ENCODE measurements at places on chromosomes 6 and 20. TPM values are rescaled to one million over a fixed set of nuclear protein-coding genes. Genes with fewer than 3 reads are reported as not detected.

DNA sequence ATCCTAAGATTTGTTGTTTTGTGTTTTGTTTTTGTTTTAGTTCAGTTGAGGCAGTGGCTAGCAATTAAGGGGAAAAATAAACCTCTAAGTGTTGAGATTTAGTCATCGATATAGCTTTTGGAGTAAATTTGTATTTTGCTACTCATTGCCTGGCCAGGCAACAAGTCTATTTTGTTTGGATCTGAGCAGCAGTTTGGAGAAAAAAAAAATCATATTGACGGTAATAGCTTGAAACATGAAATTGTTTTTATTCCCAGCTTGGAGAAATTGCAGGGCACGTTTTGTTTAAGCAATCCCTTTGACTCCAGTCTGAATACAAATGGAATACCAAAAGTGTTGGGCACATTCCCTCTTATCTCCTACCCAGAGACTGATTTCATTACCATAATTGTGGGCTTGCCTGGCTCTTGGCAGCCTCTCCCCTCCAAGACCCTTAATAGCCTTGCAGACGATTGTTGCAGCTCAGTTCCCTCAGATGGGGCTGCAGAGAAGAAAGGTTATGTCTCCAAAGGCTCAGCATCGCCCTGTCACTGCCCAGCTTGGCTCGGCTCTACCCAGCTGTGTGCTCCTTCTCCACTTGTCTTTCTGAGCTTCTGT lies 56.0 kb downstream of the ISM1 start:
- no peaks in the 10 kb centered on the region for H3K27me3 ChIP-seq
- H3K36me3 ChIP-seq = no peaks in the 10 kb centered on the region
- H3K4me1 ChIP-seq = no peaks in the 10 kb centered on the region
- H3K27ac ChIP-seq = no peak overlapping the region
- no peak overlapping the region for H3K4me3 ChIP-seq

Gene POU5F1
- not detected for total RNA-seq

GRCh38 chr6:129194306-129194941 lies 311.5 kb downstream of the LAMA2 start:
- no peaks in the 10 kb centered on the region for H3K36me3 ChIP-seq
- no peaks in the 10 kb centered on the region for H3K27me3 ChIP-seq
- DNase-seq = no peak

- no peak overlapping the region for H3K27ac ChIP-seq
- peaks cover 16% of the 10 kb centered on the region for H3K36me3 ChIP-seq
- no peaks in the 10 kb centered on the region for H3K27me3 ChIP-seq
- DNase-seq = peak; percentile 35
Observed at GRCh38 chr6:35640017-35640664, 48.6 kb downstream of the FKBP5 start.

Gene RRAGD
- 0.41 TPM for total RNA-seq

GRCh38 chr6:87071683-87072082 lies 23.2 kb downstream of the CGA start:
- no peak overlapping the region for H3K27ac ChIP-seq
- no peaks in the 10 kb centered on the region for H3K27me3 ChIP-seq
- no peak for DNase-seq
- peaks cover 5% of the 10 kb centered on the region for H3K4me1 ChIP-seq

DNA sequence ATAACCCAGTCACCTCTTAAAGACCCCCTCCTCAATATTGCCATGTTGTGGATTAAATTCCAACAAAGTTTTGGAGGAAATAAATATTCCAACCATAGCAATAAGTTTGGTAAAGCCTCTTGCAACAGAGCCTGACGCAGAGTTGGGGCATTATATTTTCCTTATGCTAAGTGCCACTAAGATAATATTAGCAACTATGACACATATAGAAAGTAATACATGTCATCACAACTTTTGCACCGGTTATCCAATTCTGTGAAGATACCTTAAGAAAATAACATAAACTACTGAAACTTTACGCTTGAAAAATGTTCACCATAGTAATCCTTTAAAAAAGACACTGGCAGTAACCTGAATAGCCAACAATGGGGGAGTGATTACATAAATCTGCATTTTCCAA lies 52.2 kb upstream of the TRERF1 start:
- peaks cover 39% of the 10 kb centered on the region for H3K4me1 ChIP-seq
- no peak overlapping the region for H3K4me3 ChIP-seq
- H3K27me3 ChIP-seq = no peaks in the 10 kb centered on the region
- no peaks in the 10 kb centered on the region for H3K36me3 ChIP-seq

GRCh38 chr6:148944608-148945007 lies 197.8 kb downstream of the UST start:
- no peaks in the 10 kb centered on the region for H3K27me3 ChIP-seq
- no peak overlapping the region for H3K27ac ChIP-seq
- H3K4me1 ChIP-seq = peaks cover 3% of the 10 kb centered on the region
- DNase-seq = no peak
- no peak overlapping the region for H3K4me3 ChIP-seq

GRCh38 chr6:19175023-19175422 lies 662.1 kb upstream of the ID4 start:
- no peak for DNase-seq
- no peaks in the 10 kb centered on the region for H3K4me1 ChIP-seq
- no peaks in the 10 kb centered on the region for H3K36me3 ChIP-seq
- H3K27me3 ChIP-seq = no peaks in the 10 kb centered on the region
- no peak overlapping the region for H3K4me3 ChIP-seq

- no peak overlapping the region for H3K27ac ChIP-seq
- no peaks in the 10 kb centered on the region for H3K27me3 ChIP-seq
- H3K4me3 ChIP-seq = no peak overlapping the region
Observed at GRCh38 chr20:2127238-2127637, 25.6 kb downstream of the STK35 start.

DNA sequence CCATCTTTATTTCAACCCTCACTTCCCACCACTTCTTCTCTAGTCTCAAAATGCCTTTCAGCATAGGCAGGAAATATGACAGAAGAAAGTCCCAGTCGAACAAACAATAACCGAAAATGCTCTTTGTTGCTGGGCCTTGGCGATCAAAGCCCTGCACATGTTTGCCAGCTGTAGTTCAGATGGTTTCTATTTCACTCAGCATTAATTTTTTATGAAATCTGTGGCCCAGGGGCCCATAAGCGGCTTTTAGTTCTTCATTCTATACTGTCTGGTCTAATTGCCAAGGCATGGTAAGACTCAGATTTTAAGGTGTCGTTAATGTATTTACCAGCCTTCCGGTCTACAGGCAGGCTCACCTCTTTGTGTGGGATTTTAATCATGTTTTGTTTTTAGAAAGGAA lies 10.9 kb upstream of the F13A1 start:
- H3K36me3 ChIP-seq = no peaks in the 10 kb centered on the region
- H3K4me1 ChIP-seq = peaks cover 38% of the 10 kb centered on the region
- DNase-seq = no peak
- H3K27ac ChIP-seq = peak overlapping the region; percentile 94
- H3K27me3 ChIP-seq = no peaks in the 10 kb centered on the region
- H3K4me3 ChIP-seq = peak overlapping the region; percentile 43

DNA sequence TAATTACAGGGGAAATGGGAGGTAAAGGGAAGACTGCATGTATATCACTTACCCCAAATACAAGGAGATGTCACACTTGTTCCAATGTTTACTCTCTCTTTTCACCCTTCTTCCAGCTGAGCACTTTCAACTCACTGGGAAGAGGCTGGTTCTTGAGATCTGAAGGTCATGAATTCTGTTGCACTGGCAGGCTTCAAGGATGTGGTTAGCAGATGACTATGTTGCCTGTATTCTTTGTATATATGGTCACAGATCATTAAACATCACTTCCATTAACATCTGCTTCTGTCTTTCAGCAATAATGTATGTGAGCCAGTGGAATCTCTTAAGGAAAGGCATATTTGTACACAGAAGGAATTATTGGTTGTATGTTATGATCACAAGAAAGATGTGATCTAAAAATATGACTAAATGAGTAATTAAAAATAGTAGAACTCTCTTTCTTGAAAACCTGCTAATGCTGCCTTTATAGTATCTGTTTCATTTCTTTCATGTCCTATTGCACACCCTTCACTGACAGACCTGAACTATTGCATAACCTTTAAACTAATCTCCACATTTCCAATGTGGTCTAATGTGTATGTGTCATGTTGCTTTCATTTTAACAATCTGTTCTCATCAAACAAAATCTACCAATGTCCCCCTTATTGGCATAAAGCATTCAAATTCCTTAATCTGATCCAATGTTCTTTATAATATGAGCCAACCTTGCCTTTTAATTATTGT lies 131.4 kb upstream of the EPHA7 start:
- no peaks in the 10 kb centered on the region for H3K36me3 ChIP-seq
- no peak overlapping the region for H3K27ac ChIP-seq
- H3K4me1 ChIP-seq = no peaks in the 10 kb centered on the region
- no peak overlapping the region for H3K4me3 ChIP-seq
- DNase-seq = no peak
- no peaks in the 10 kb centered on the region for H3K27me3 ChIP-seq

Gene BPIFA1
- not detected for total RNA-seq

DNA sequence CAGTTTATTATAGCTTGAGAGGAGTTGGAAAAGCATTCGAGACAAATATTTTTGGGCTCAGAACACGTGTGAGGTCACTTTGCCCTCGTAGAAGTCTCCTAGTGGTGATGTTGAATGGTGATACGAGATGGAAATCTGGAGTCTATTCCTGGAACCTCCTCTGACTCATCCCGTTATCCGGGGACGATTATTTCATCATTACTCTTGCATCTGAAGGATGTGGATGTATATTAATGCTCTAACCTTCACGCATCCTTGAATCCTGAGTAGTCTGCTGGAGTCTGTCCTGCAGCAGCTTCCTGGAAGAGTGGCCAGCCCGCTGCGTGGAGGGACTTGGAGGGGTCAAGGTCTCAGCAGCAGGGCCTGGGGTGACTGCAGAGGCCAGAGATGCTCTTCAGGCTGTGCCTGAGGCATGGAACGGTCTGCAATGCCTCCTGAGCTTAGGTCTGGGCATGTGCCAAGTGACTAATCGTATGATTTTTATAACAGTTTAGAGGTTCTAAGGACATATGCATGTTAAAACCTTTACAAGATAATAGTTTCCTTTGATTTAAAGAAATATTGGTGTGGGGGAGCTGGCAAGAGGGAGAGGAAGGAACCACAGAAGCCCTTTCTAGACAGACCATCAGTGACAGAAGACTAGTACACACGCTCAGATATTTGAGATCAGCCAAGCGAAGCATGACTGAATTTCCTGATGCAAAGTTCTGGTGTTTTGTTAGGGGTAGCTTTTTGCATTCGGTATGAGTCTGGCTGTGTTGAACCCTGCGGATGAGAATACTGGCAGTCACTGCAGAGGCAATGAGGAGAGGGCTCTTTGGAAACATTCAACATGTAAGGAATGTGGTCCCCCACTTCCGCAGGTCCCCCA lies 400.2 kb downstream of the QKI start:
- H3K4me1 ChIP-seq = no peaks in the 10 kb centered on the region
- H3K27ac ChIP-seq = no peak overlapping the region
- H3K27me3 ChIP-seq = no peaks in the 10 kb centered on the region
- no peaks in the 10 kb centered on the region for H3K36me3 ChIP-seq

DNA sequence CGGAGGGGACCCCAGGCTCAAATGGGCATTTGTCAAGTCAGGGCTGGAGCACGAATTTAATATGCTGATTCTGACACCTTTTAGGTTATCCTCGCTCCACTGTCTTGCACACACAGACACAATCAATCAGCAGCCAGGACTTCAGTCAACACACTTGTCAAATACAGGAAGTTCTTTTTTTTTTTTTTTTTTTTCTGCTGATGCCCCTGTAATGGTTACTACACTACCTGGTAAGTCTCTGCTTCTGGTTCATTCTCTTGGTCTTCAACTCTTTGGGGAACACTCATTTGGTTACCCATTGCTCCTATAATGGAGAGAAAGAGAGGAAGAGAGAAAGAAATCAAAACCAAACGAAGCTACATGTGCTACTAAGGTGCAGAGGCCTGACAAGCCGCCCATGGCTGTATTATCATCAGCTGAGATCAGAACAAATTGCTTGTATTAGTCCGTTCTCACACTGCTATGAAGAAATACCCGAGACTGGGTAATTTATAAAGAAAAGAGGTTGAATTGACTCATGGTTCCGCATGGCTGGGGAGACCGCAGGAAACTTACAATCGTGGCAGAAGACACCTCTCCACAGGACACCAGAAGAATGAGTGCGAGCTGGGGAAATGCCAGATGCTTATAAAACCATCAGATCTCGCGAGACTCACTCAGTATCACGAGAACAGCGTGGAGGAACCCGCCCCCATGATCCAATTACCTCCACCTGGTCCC lies 11.8 kb downstream of the BCAS1 start:
- H3K27ac ChIP-seq = no peak overlapping the region
- H3K27me3 ChIP-seq = no peaks in the 10 kb centered on the region
- H3K4me3 ChIP-seq = no peak overlapping the region
- no peaks in the 10 kb centered on the region for H3K4me1 ChIP-seq

DNA sequence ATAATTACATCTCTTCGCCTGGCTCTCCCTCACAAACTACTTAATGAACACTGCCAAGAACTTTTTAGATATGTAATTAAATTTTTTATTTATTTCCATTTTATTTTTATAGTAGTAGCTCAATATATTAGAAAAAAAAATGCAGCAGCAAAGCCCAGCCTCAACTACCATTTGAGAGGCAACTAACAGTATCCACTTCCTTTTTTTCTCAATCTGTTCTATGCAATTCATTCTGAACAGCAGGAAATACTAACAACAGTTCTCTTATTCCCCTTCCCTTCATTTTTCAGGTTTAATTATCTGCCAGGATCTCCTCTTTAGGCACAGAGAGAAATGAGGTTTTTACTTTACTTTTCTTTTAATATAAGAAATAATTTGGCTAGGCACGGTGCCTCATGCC lies 112.7 kb downstream of the ZNF217 start:
- no peaks in the 10 kb centered on the region for H3K27me3 ChIP-seq
- H3K36me3 ChIP-seq = no peaks in the 10 kb centered on the region
- no peak overlapping the region for H3K27ac ChIP-seq
- H3K4me3 ChIP-seq = no peak overlapping the region
- no peak for DNase-seq

GRCh38 chr20:56323206-56323605 lies 35.6 kb upstream of the FAM210B start:
- H3K27ac ChIP-seq = no peak overlapping the region
- H3K27me3 ChIP-seq = no peaks in the 10 kb centered on the region
- no peak overlapping the region for H3K4me3 ChIP-seq
- H3K36me3 ChIP-seq = no peaks in the 10 kb centered on the region

Gene RBM24
- not detected for total RNA-seq

DNA sequence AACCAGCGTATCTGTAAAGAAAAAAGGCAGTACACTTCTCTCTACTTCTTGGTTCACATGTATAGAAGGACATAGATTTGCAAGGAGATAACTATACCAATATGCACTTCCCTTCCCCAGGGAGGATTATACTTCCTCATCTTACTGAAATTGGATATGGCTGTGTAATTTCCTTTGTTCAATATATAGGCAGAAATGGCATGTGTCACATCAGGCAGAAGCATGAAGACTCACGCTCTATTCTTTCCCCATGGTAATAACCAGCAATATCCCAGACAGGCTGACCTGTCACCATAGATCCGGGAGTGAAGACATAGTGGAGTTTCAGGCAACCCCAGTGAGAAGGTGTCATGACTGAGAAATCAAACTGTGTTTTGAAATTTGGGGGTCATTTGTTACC lies 518.3 kb downstream of the KIF16B start:
- H3K4me1 ChIP-seq = peaks cover 15% of the 10 kb centered on the region
- DNase-seq = peak; percentile 79
- no peaks in the 10 kb centered on the region for H3K27me3 ChIP-seq
- no peaks in the 10 kb centered on the region for H3K36me3 ChIP-seq

Measured in Karpas-422 (cell line).